ENCODE measurements at places on chromosomes 6 and 20.

DNA sequence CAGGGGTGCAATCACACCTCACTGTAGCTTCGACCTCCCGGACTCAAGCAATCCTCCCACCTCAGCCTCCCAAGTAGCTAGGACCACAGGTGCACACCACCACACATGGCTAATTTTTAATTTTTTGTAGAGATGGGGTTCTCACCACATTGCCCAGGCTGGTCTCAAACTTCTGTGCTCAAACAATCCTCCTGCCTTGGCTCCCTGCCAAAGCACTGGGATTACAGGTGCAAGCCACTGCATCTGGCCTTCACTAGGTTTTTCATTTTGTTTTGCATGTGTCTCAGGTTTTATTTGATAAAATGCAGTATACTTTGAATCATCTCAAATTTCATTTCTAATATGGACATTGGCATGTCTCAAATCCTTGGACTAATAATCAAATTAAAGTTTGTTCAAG, 98.7 kb downstream of the SLC16A10 start:
- DNase-seq: no peak

- DNase-seq: no peak
Measured at GRCh38 chr20:62426699-62427131, 624 bp downstream of the RBBP8NL start.

DNA sequence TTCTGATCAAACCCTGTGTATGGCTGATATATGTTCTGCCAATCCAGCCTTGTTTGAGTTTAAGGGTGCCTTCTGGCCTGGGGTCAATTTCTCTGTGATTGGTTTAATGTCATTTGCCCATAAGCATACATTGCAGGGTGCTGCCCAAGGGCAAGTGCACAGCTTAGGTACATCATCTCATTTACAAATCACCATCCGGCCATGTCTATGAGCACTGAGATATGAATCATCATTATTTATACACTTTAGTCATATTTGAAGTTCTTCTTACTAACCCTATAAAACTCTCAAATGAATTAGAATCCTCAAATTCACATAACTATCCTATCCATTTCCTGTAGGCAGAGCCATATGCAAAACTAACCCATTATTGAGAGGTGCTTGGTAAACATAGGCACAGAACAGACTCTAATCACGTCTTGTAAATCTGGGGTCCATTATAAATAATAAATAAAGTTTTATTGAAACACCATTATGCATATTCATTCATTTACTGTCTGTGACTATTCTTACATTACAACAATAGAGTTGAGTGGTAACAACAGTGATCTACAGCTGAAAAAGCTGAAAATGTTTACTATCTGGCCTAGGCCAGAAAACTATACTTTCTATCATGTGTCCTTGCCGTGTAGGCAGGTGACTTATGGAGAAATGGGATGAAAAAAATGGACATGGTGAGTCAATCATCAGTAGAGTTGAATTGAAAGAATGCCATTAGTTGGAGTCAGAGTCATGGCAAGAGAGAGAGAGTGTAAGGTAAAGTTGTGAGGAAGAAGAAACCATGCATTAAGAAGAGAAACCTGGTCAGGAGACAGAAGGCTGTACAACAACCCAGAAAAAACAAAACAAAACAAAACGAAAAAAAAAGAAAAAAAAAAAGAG, 25.0 kb downstream of the KCNQ5 start:
- DNase-seq: no peak

GRCh38 chr20:3672547-3673171, 9.2 kb downstream of the ADAM33 start:
- DNase-seq: no peak

DNA sequence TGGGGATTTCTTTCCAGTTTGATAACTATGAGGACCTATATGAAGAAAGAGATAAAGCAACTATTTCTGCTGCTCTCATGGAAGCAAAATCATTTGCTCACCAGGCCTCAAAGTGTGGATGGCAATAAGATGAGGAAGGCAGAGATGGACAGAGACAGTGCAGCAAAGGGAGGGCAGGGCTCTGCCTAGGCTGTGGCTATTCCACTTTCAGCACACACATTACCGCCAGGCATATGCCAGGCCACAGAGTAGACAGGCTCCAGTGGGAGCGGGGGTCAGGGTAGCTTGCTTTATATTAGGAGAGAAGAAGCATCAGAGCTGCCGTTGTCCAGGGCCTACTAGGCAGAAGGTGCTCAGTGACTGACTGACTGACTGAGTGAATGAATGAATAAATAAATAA, 40.9 kb downstream of the BCL2L1 start:
- no peak for DNase-seq

DNA sequence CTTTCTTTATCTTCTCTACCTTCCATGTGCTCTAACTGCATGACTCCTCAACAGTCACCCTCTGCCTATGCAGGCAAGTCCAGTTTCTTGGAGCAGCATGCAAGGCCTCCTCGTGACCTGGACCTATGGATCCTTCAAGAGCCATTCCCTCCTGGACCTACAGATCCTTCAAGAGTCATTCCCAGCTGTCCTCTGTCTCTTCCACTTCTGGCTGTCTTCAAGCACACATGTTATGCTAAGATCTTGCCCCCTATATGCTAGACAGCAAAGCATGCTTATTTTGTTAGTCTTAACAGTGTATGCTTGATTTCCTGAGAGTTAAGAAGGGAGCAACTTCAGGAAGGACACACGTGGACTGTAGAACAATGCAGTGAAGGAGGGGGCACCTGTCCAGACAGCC, 7.5 kb downstream of the ID4 start:
- DNase-seq: no peak

GRCh38 chr6:124029567-124029966, 225.9 kb downstream of the NKAIN2 start:
- no peak for DNase-seq

GRCh38 chr6:108947114-108947854, 99.1 kb downstream of the ARMC2 start:
- no peak for DNase-seq

- no peak for DNase-seq
Measured at GRCh38 chr20:54272901-54273488, 65.1 kb downstream of the PFDN4 start.
